Left renal cortex interstitium (tissue), 4 donors: ENCODE measurements at places on chromosomes 16 and 17.

DNA sequence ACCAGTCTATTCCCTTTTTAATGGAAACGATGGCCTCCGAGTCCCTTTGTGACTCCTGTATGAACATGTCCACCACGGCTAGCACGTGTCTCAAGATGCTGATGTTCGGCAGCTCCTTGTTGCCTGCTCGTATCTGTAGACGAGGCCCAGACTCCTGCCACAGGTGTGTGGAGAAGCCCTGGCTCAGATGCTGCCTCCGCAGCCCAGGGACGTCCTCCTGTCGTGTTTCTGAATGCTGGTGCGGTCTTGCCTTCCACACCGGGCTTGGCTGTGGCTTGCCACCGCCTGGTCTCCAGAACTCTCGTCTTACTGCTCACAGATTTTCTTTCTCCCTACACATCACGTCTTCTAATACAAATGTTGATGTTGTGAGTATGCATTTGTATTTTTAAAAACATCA lies 17.0 kb downstream of the FOXF1 start:
- no peak for DNase-seq

GRCh38 chr17:31758646-31759045 lies 100.4 kb downstream of the COPRS start:
- DNase-seq, result no peak

- no peak for DNase-seq
Measured at GRCh38 chr16:4674926-4675530, 18.3 kb upstream of the NUDT16L1 start.

GRCh38 chr16:22643886-22644285 lies 133.2 kb downstream of the NPIPB5 start:
- no peak for DNase-seq

- no peak for DNase-seq
Measured at GRCh38 chr16:23155445-23156049, 6.3 kb upstream of the USP31 start.

- no peak for DNase-seq
Measured at GRCh38 chr17:73743518-73744201, 99.4 kb upstream of the SDK2 start.
